HS-27A (cell line): ENCODE measurements at places on chromosomes 11 and 22.

DNA sequence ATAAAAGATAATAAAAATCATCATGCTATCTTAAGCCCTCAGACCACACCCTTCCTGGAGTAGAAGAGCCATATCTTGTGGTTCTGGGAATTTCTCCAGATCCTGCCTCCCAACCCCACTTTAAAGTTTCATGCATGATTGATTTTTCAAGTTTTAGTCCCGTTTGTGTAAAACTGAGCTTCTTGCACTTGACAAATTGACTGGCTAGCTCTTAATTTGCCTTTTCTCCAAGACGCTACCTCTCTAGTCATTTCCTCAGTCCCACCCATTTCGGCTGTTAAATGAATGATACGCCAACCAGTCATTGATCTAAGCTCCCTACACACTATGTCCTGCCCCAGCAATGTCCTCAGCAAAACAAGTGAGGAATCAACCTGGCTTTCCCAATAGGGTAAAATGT, 71.8 kb upstream of the TEAD1 start:
- DNase-seq = no peak

- no peak for DNase-seq
Measured at GRCh38 chr11:105489446-105489845, 120.4 kb upstream of the GRIA4 start.

- DNase-seq = no peak
Measured at GRCh38 chr22:27526901-27527300, 274.7 kb downstream of the MN1 start.

GRCh38 chr11:23164022-23164421, 303.7 kb upstream of the CCDC179 start:
- no peak for DNase-seq

DNA sequence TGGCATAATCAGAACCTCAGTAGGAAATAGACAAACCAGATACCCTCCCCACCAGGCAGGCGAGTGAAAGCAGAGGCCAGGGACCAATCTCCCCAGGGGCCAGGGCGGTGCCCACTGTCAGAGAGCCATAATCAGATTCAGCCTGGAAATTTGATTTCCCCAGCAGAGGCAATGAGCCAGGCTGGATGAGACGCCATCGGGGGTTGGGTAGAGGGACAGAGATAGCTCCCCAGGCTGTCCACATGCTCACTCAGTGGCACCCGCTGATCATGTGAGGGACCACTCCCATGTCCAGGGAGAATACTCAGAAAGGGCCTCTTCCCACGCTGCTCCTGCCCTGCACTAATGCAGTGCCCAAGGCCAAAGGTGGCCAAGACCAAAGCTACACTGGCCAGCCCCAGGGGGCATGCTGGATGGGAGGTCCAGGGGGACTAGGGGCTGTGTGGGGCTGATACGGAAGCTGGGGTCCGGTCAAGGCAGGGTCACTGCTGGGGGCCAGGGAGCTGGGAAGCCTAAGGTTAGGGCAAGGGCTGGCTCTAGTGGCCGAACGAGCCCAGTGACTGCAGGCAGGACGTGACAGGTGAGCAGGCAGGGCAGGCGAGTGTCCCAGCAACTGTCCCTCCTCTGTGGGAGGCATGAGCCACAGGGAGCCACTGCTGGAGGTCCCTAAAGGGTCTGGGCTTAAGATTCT, 19.8 kb downstream of the ARVCF start:
- DNase-seq = no peak

GRCh38 chr11:114105611-114106010, 46.1 kb downstream of the ZBTB16 start:
- DNase-seq = no peak

- DNase-seq = no peak
Measured at GRCh38 chr11:71284525-71285092, 32.2 kb upstream of the SHANK2 start.

- no peak for DNase-seq
Measured at GRCh38 chr22:42610186-42610585, 4.5 kb downstream of the POLDIP3 start.

DNA sequence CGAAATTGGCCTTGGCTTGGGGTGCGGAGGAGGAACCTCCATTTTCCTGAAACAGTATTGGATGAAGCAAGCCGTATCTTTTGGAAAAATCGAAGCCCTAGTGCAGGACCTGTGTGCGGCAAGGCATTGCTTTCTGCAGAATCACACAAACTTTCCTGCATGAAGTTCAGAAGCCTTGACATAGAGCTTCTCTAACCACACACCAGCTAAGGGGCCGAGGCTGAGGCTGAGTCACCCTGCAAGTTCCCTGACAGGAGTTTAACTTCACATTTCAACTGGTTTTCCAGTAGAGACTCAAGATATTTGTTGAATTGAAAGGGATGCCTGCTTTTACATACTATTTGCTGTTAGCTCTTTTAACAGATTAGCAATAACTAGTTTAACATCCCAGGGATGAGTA, 67.8 kb downstream of the TCF20 start:
- no peak for DNase-seq

GRCh38 chr11:83002053-83002452, 69.6 kb downstream of the RAB30 start:
- DNase-seq = no peak

GRCh38 chr11:133479209-133479608, 53.1 kb downstream of the OPCML start:
- no peak for DNase-seq

DNA sequence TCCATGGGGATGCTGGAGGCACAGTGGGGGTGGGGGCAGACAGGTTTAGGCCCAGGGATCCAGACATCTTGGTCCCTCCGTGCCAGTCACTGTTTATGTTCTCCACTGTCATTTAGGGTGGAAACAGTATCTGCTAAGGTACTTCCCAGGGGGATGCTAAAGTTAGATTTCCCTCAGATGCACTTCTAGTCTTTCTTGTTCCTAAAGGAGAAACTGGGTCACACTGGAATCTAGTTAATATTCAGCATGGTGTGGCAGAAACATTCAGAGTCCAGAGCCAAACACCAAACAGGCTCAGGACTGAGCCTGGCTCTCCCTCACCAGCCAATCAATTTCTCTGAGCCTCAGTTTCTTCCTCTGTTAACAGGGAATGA, 83.4 kb upstream of the PLET1 start:
- no peak for DNase-seq

DNA sequence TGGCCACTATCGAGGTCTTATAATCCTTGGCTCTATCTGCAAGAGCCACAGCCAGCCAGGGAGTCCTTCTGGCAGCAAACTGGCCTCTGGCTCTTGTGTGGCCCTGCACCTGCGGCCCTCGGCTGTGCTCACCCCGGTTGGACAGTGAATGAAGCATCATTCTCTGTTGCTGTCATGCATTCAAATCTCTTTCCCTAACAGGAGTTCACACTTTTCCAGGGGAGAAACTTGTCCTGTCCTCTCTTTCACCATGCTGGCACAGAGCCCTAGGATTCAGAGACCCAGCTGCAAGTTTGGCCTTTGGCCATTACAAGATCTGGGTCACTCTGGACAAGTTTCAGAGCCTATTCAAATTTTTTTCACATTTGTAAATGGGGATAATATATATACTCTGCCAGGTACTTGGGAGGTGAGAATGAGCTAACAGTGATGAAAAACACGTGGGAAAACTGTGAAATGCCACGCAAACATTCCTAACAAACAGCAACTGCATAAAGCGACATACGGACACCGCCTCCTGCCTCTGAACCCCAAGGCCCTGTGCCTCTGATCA, 34.2 kb downstream of the TMEM184B start:
- no peak for DNase-seq

GRCh38 chr11:30451167-30451566, 128.3 kb downstream of the ARL14EP start:
- no peak for DNase-seq

DNA sequence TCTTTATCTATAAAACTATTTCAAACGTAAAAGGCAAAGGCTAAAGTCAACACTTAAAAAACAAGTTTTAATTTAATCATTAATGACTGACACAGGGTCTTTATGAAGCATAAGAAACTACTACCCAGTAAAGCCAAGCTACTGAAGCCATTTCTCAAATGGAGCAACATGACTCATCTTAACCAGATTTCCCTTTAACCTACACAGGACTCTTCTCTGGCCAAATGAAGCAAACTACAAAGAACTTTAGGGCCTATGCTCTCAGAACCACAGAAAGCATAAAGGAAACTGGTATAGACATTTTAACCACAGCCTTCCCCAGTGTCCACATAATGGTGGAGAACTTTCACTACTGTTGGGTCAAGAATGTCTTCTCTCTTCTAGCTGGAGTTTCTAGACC, 34.7 kb downstream of the ALG9 start:
- DNase-seq = no peak

DNA sequence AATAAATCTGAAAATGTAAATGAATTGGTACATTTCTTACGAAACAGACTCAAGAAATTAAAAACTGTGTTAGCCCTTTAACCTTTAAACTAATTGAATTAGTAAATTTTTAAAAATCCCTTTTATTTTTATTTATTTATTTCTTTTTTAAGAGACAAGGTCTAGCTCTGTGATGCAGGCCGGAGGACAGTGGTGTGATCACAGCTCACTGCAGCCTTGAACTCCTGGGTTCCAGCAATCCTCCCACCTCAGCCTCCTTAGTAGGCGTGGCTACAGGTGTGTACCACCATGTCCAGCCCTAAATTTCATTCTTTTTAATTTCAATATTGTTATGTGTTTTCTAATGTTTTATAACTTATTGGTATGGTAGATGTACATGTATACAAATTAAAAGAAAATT, 72.6 kb downstream of the MYEOV start:
- DNase-seq = no peak

DNA sequence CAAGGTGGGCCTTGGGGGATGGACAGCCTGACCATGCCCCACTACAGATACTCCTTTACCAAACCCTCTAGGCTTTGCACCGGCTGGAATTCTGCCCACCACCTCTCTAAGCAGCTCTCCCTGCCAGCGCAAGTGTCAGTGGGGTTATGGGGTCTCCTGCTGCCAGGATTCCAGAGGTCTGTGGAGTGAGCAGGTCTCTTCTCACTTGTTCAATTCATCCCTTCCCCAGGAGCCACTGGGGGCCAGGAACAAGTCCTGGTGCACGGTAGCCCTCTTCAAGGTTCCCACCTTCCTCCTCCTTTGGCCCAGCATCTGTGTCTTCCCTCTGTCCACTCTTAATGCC, 30.5 kb downstream of the CCDC15 start:
- DNase-seq = no peak

DNA sequence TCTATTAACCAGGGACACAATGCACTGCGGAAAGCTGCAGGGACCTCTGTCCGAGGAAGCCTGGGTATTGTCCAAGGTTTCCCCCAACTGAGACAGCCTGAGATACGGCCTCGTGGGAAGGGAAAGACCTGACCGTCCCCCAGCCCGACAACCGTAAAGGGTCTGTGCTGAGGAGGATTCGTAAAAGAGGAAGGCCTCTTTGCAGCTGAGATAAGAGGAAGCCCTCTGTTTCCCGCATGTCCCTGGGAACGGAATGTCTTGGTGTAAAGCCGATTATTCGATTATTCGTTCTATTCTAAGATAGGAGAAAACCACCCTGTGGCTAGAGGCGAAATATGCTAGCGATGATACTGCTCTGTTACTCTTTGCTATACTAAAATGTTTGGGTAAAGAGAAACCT, 5.2 kb downstream of the BET1L start:
- no peak for DNase-seq

DNA sequence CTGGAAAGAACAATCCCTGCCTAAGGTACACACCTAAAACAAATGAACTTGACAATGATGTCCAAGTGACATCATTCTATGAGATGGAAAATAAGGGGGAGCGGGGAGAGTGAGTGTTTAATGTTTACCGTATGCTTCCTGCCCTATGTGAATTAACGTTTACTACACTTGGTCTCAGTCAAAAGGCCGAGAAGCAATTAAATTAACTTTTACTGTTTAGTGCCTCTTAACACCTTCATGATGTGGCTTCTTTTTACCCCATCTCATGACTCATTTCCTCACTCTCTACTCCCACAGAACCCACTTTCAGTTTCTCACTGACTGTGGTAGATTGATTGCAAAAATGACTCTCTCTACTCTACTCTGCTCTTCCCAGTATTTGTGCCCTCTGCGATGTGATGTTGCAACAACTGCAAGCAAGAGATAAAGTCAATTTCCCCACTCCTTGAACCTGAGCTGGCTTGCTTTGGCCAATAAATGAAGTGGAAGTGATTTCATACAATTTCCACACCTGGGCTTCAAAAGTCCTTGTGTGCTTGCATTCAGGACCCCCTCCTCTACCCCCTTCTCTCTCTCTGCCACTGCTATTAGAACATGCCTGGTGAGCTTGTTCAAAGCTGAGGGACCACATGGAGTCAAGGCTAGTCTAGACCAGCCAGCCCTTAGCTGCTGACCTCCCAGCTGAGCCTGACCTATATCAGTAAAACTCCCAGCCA, 11.6 kb upstream of the ALKBH3 start:
- DNase-seq = no peak

DNA sequence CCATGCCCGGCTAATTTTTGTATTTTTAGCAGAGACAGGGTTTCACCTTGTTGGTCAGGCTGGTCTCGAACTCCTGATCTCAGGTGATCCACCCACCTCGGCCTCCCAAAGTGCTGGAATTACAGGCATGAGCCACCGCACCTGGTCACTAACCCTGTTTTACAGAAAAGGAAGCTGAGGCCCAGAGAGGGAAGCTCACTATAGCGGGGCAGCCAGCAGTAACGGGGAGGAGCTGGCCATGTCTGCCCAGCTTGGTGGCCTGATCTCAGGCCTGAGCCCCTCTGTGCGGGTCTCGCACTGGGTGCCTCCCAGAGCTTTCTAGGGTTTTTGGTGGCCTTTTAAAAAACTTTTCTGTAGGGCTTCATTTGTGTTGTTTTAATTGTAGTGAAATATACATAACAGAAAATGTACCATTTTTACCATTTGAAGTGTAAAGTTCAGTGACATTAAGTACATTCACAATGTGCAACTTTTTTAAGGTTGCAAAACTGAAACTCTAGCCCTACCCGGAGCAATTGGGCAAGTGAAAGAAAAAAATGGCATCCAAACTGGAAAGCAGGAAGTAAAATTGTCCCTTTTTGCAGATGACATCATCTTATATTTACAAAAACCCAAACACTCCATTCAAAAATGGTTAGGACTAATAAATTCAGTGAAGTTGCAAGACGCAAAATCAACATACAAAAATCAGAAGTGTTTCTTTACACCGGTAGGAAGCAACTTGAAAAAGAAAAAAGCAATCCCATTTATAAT, 14.5 kb upstream of the CYTH4 start:
- no peak for DNase-seq

DNA sequence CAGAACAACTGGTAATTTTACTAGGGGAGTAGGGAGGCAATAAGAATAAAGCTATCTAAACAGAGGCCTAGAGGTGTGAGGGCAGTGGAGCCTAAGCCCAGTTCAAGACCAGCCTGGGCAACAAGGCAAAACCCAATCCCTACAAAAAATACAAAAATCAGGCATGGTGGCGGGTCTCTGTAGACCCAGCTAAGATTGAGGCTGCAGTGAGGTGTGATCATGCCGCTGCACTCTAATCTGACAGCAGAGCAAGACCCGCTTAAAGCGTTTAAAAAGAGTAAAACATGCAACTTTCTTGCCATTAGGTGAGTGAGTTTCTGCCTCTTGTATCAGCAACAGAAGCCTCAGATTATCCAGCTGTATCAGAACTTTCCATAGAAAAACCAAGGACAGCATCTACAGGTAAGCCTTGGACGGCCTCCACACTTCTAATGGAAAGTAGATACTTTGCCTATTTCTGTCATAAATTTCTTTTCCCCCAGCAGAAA, 12.1 kb downstream of the TAF1D start:
- DNase-seq = no peak

- DNase-seq = no peak
Measured at GRCh38 chr11:122330279-122330965, 214.4 kb upstream of the BLID start.
